ENCODE measurements at places on chromosomes 13 and 19. TPM values are rescaled to one million over a fixed set of nuclear protein-coding genes. Genes with fewer than 3 reads are reported as not detected.

The ZNF730 gene
- not detected for polyA plus RNA-seq

- no peak for DNase-seq
- no peak overlapping the region for H3K4me3 ChIP-seq
- no peak overlapping the region for H3K27ac ChIP-seq
- no peaks in the 10 kb centered on the region for H3K4me1 ChIP-seq
Observed at GRCh38 chr13:29570051-29570654, 25.3 kb downstream of the SLC7A1 start.

GRCh38 chr13:59970847-59971246, 192.9 kb downstream of the DIAPH3 start:
- no peaks in the 10 kb centered on the region for H3K4me1 ChIP-seq
- H3K4me3 ChIP-seq, result no peak overlapping the region
- H3K27me3 ChIP-seq, result no peaks in the 10 kb centered on the region
- H3K27ac ChIP-seq, result no peak overlapping the region

The MLLT1 gene
- polyA plus RNA-seq, result 15.0 TPM

GRCh38 chr19:8488365-8488764, 14.1 kb downstream of the PRAM1 start:
- no peaks in the 10 kb centered on the region for H3K27me3 ChIP-seq
- no peak overlapping the region for H3K4me3 ChIP-seq
- no peaks in the 10 kb centered on the region for H3K4me1 ChIP-seq
- DNase-seq, result no peak
- peaks cover 28% of the 10 kb centered on the region for H3K36me3 ChIP-seq
